ENCODE measurements at places on chromosomes 7 and 10.

GRCh38 chr10:60942134-60942787, 1.7 kb downstream of the RHOBTB1 start:
- DNase-seq, result no peak

- DNase-seq, result no peak
Measured at GRCh38 chr10:12829831-12830390, 171.6 kb downstream of the CCDC3 start.

DNA sequence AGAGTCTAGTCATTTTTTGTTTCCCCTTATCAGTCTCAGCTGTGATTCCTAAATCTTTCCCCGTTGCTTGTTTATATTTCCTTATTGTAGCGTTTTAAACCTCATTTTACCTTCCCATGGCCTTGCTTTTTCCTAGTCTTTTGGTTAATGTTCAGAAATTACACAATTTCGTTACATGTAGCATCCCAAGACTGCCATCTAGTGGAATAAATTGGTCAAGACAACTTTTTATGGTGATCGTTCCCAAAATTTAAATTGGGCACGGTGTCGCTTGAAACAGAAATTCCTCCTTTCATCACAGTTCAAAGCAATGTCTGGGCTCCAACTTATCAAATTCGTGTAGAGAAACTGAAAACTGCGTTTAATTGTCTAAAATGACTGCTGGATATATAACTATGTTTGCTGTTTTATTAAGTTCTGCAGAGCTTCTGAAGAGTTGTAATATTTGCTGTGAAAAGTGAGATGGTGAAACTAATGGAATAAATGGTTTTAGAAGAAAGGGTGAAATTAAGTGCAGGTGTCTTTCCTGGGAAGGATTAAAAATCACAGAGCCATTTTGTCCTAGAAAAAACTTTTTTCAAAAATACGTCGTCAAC, 370.2 kb downstream of the PHF14 start:
- DNase-seq, result no peak

- no peak for DNase-seq
Measured at GRCh38 chr10:101143345-101143630, 12.2 kb downstream of the TLX1 start.

GRCh38 chr10:49653273-49653929, 26.1 kb upstream of the C10orf53 start:
- no peak for DNase-seq

DNA sequence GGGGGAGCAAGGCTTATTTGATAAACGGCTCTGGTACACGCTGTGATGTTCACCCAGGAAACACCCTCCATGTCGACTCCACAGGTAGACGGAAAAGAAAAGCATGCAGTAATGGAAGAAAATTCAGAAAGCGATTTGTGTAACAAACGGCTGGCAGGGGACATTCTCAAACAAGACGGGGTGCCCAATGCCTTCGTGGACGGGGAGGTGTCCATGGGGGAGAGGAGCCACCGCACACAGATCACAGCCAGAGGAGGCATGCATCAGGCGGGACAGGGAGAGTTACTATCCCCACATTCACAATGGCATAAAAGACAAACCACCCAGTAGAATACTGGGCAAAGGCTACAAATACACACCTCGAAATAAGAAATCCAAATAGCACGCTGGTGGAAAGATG, 20.1 kb downstream of the CNPY1 start:
- no peak for DNase-seq

DNA sequence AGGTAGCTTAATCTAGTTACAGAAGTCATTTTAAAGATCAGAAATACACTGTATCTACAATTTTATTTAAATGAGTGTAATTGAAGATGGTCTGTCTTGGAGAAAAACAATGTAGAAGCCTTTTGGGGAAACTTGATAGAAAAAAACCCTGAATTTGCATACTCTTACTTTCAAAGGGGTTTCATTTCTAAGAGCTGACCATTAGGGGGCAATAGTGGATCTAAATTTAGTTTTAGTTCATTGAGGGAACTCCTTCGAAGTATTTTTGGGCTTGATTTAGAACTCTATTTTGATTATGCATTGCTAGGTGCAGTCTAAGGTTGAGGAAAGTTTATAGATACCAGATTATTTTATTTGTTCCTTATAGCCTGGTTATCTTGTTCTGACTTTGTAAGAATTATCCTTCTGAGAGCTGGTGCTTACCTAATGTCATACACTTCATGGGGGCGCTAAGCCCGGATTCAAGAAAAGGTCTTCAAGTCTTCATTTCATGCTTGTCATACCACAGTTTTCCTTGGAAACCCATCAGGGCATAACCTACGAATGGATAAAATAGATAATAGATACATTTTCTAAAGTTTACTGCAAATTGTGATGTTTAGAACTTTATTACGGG, 69.1 kb upstream of the MXI1 start:
- DNase-seq, result no peak

GRCh38 chr10:71179382-71179781, 33.0 kb upstream of the UNC5B start:
- DNase-seq, result no peak

DNA sequence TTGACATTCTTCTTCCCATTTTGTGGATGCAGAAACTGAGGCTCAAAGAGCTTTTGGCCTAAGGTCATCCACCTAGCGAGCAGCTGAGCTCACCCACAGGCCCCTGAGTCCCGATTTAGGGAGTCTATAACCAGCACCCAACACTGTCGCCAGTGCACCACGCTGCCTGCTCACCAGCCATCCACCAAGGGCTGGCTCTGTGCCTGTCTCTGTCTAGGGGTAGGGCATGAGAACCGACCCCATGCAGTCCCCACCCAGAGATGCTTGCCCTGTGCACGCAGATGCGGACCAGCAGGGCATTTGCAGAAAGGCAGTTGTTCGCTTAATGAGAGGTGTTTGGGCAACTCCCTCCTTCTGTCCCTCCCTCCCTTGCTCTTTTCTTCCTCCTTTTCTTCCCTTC, 97.2 kb downstream of the GRK5 start:
- DNase-seq, result no peak

Measured in stimulated activated CD4-positive, alpha-beta T cell treated with anti-CD3 and anti-CD28 coated beads, Interleukin-12 subunit alpha, Interleukin-12 subunit beta, amount 100 ng/mL, for 4 hours (primary cell).